CD4-positive, alpha-beta T cell treated with Interferon gamma for 1 hour (primary cell): ENCODE measurements at places on chromosomes 11 and 22.

- no peak for DNase-seq
Measured at GRCh38 chr11:58968251-58968711, 29.0 kb downstream of the GLYATL1 start.

GRCh38 chr11:112856133-112856532, 105.1 kb upstream of the NCAM1 start:
- DNase-seq, result no peak

DNA sequence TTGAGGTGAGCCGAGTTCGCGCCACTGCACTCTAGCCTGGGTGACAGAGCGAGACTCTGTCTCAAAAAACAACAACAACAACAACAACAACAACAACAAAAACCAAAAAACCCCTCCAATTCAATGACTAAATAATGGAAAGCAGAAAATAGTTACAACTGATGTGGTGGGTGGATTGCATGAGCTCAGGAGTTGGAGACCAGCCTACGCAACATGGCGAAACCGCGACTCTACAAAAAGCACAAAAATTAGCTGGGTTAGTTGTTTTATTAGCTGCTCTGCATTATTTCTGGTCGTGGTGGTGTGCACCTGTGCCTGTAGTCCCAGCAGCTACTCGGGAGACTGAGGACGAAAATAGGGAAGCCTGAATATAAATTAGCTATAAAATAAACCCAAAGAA, 2.6 kb upstream of the PATL1 start:
- no peak for DNase-seq

DNA sequence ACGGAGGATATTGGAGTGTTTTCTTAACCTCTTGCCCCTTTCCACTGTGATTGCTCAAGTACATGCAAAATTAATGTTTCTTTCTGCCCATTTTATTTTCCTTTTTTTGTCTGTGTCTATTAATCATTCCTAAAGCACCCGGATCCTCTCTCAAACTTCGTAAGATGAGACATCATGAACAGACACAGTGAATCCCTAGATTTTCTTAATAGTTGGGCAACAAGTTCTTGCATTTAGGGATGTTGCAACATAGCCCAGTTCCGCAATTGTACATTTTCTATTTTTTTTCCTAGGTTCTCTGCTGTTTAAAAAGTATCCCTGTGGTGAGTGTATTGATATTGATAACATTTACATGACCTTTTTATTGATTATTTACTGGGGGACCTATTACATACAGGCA, 2.9 kb downstream of the FAM111A start:
- no peak for DNase-seq

GRCh38 chr11:47332303-47332711, 20.2 kb downstream of the MYBPC3 start:
- no peak for DNase-seq

- DNase-seq, result no peak
Measured at GRCh38 chr11:126927623-126928022, 72.9 kb downstream of the KIRREL3 start.

- DNase-seq, result no peak
Measured at GRCh38 chr11:130773244-130773820, 142.9 kb downstream of the SNX19 start.

DNA sequence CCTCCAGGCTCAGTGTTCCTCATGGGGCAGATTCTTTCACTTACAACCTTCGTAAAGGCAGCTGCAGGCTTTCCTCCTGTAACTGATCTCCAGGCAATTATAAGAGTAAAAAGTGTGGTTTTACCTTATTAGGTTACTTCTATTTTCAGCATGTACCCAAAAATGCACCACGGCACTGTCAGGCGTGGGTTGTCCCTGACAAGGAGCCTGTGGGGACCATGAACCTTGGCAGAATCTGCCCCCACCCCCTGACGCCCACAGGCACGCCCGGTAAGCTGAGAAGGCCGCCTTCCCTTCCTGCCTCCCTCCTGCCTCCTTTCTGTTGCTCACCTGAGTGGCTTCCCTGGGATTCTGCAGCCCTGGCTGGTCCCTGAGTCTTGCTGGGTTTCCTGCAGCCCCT, 1383.3 kb downstream of the TBC1D22A start:
- no peak for DNase-seq

DNA sequence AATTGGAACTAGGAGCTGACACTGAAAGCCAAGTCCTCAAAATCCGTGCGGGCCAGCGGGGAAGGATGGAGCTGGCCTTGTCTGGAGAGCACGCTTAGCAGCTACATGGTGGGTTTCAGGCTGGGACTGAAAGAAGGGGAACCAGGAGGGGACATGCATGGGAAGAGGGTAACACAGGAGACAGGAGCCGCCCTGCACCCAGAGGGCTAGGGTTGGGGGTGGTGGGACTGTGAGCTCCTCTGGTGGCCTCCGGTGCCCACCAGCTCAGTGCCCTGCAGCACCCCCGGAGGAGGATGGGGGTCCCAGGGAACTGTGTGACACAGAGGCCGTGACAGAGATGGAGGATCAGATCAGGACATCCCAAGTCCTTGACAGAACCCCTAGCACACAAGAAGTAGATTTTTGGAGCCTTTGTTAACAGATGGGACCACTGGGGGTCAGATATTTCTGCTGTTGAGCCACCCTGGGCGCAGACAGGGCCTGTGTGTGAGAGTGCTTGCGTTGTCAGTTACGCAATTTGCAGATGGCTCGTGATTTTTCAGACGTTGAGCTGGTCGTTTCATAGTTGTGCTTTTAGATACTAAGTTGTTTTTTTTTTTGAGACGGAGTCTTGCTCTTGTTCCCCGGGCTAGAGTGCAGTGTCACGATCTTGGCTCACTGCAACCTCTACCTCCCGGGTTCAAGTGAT, 21.3 kb upstream of the GRAMD4 start:
- peak; percentile 32 for DNase-seq

- DNase-seq, result no peak
Measured at GRCh38 chr11:7555052-7555699, 41.4 kb downstream of the PPFIBP2 start.

DNA sequence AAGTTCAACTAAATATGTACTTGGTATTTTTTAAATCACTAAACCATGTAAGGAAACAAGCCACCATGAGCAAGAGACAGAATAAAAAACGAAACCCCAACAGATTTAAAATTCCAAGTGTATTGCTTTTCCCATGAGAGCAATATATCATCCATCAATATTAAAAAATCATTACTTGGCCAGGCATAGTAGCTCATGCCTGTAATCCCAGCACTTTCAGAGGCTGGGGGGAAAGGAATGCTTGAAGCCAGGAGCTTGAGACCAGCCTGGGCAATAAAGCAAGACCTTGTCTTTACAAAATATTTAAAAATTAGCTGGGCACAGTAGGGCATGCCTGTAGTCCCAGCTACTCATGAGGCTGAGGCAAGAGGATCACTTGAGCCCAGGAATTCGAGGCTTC, 190.8 kb downstream of the TTC28 start:
- DNase-seq, result no peak

GRCh38 chr11:60265373-60266214, 14.9 kb upstream of the MS4A4A start:
- no peak for DNase-seq

DNA sequence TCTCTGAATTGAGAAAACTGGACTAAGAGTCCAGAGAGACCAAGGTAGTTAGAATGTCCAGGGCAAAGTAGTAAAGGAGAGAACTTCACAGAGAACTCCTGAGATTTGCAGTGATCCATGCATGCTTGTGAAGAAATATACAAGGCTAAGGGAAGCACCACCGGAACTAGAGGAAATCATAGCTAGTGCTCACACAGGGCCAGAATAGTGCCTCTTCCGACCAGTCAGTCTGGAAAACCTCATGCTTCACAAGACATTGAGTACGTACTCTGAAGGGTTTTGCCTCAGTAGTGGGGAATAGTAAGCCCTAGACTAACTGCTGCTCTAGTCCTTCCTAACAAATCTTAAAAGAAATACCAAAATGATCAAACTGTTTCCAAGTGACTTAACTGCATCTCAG, 108.0 kb downstream of the LRRC32 start:
- DNase-seq, result no peak
